GM06990 (cell line): ENCODE measurements at places on chromosomes 11 and 22.

DNA sequence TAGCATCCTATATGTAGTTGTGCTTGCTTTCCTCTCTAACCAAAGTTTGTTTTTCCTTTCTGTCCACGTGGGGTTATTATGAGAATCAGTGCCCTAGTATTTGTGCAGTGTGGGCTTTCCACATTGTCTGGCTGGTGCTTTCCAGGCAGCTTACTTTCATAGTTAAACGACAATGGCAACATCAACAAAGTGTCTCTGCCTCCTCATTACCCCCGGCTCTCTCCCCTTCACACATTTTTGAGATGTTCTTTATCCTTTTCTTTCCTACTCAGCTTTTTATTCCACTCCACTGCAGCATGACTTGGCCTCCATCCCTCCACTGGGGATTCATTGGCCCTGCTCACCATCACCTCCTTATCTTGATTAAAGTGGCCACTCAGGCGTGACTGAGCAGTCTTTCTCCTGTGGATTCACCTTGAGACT is 19.1 kb downstream of the SPECC1L start:
- DNase-seq, result no peak

- no peak for DNase-seq
Measured at GRCh38 chr11:44290208-44290607, 19.7 kb downstream of the ALX4 start.

DNA sequence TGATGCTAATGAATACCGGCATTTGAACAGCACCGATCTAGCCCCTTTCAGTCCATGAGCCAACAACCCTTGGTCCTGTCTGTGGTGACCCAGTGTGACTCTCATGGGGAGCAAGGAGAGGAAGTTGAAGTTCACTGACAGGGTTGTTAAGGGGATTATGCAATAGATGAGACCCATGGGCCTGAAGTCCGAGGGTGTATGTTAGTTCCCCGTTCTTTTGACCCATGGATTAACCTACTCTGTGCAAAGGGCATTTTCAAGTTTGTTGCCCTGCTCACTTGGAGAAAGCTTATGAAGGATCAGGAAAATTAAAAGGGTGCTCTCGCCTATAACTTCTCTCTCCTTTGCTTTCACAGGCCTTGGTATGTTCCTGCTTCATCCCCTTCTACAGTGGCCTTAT is 4.9 kb downstream of the PNPLA3 start:
- DNase-seq, result no peak

DNA sequence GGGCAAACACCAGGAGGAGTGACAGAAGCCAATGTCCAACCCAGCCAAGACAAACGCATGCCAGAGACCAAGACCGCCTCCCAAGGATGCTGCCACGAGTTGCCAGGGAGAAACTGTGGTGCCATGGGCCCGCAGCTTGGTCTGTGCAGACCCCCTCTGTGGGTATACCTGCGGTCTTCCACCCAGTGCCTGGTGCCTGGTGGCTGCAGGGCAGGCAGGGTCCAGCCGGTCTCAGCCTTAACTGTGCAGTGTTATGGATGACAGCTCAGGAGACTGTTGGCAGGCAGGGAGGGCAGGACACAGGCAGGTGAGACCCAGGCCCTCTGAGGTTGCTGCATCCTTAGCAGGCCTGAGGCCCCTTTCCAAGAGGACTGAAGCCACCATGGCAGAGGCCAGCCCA is 97.9 kb downstream of the MED15 start:
- no peak for DNase-seq

GRCh38 chr22:30460147-30460546 is 11.7 kb downstream of the SEC14L3 start:
- no peak for DNase-seq

GRCh38 chr11:86938900-86939880 is 16.0 kb downstream of the FZD4 start:
- no peak for DNase-seq

DNA sequence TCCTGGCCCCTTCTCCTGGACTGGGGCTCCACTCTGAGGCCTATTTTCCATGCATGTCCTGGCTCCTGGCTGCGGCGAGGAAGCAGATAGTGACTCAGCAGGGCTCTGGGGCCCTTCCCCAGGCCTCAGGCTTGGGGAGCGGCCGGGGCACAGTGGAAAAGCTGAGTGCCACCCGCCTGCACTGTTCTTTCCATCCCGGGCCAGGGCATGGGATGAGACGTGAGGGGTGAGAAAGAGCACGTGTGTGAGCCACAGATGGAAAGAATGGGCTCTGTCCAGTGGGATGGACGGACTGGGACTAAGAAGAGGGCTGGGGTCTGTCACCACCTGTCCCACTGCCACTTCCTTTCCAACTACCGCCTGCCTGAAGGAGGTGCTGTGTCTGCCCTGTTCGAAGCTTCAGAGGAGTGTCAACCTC is 12.8 kb downstream of the SLC37A2 start:
- no peak for DNase-seq

DNA sequence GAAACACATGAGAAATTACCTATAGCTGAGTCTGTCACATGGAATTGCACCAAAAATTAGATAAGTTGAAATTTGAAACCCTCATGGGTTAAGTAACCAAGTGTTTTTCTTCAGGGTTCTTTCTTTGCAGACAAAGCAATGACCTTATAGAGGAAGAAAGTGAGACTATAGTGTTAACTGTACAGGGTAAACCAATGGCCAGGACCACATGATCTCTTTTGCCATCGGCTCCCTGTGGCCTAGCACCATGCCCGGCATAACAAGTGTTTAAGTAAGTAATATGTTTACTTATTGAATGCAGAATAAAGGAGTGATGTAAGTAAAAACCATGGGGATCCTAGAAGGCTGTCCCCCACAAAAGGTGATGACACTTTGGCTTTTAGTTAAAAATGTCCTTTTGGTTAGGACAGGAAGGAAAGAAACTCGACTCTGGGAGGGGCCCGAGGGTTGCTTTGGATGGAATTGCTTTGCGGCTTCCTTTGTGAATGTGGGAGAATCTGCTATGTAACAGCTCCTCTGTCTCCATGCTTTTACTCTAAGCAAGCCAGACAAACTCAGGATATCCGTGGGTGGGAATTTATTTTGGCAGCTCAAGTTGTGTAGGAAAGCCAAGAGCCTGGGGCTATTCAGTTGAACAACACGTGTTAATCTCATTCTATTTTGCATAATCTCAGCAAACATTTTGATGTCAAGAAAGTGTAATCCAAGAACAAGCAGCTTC is 454.7 kb downstream of the INSC start:
- DNase-seq, result no peak

- no peak for DNase-seq
Measured at GRCh38 chr11:67632982-67633755, 3.4 kb upstream of the NUDT8 start.

- no peak for DNase-seq
Measured at GRCh38 chr11:113952588-113952987, 22.3 kb upstream of the HTR3A start.

- DNase-seq, result no peak
Measured at GRCh38 chr11:64870176-64870892, 8.1 kb downstream of the EHD1 start.

DNA sequence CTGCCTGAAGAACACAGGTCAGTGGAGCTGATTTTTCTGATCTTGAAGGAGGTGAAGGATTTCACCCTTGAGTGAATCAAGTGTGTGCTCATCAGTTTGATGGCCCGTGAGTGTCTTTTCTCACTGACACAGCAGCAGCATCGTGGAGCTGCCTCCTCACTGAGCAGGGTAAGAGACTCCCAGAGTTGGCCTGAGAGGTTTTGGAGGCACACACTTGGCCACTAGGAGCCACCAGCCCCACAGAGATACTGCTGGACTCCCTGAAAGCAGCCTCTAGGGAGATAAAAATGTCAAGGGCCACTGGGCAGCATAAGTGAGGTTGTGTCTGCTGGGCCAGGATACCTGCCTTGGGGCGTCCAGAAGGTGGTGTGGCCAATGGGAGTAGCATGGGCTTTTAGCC is 245.4 kb downstream of the GRIK4 start:
- no peak for DNase-seq

DNA sequence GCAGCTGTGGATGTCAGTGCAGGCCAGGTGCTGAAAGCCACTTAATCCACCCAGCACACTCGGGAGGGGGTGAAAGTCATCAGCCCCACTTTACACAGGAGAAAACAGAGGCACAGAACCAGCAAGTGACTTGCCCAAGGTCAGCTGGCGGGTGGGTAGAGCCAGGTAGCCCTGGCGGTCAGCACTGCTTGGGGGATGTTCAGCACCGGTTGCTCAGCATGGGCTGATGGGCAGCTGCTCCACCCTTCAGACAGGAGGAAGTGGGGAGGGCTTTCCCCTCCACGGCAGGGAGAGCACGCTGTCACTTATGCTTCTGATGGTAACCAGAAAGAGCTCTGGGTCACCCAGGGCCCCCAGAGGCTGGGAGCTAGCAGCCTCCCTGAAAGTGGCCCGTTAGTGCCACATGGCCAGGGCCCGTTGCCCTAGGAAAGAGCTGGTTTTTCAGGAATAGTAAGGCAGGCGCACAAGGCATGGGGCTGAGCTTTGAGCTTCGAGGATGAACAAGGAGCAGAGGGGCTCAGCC is 417.9 kb downstream of the CTTN start:
- DNase-seq, result no peak

DNA sequence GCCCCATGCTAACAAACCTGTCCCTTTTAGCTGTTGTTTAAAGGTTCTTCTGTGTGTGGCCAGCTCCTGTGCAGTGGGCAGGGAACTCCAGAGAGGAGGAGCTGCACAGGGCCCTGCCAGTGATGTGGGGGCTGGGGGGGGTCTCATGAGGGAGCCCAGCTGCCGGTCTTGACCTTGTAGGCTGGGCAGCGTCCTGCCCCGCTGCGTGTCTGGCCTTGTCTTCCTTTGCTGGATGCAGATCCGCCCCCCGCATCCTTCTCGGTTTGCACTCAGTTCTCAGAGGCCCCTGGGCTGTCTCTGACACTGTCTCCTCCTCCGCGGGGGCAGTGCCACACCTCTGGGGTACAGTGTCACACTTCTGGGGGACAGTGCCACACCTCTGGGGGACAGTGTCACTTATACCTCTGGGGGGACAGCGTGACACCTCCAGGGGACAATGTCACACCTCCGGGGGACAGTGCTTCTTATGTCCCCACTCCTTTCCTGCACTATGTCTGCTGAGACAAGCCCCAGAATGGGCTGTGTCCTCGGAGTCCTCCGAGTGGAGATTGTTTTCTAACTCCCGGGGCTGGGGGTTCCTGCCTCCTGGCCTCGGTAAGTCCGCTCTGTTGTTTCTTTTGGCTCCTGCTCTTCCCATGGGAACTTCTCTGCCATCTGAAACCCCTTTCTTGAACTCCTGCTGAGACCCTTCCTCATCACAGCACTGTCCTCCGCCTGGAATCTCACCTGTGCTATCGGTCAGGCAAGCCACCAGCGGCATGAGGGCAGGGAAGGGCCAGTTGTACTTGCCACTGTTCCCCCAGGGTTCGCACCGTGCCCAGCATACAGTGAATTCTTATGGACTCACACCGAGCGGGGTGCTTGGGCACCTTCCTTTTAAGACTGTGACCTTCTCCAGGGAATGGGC is 788.3 kb downstream of the TBC1D22A start:
- no peak for DNase-seq

GRCh38 chr11:71169313-71169712 is 83.1 kb downstream of the SHANK2 start:
- no peak for DNase-seq

GRCh38 chr11:43989162-43989981 is 46.9 kb downstream of the C11orf96 start:
- DNase-seq, result no peak

GRCh38 chr22:34804604-34805003 is 261.4 kb upstream of the ISX start:
- DNase-seq, result no peak

DNA sequence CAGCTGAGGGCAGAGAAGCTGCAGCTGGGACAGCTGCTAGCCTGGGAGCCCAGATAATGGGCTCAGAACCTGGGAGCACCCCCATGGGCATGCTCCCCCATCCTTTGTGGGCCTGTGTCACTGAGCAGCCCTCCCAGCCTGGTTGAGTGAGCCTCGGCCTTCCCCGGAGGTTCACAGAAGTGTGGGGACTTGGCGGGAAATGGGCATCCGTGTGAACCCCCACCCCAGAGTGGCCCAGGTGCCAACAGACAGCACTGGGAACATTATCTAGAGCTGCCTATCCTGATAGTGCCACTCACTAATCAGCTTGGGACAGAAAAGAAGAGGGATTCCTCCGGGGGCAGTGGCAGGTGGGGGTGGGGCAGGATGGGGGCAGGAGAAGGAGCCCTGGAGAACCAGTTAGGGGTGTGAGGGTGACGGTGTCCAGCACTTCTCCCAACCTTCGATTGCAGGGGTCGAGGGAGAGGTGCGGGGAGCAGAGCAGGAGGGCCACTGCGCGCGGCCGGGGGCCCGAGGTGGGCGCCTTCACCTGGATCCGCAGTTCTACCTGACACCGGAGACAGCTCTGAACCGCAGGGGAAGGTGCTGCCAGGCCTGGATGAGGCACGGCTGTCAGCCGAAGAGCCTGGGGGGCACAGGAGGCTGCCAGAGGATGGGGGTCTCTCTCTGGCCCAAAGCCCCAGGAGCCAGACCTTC is 33.1 kb downstream of the FLRT1 start:
- no peak for DNase-seq

GRCh38 chr11:107856180-107856980 is 2.2 kb downstream of the SLC35F2 start:
- DNase-seq, result no peak

DNA sequence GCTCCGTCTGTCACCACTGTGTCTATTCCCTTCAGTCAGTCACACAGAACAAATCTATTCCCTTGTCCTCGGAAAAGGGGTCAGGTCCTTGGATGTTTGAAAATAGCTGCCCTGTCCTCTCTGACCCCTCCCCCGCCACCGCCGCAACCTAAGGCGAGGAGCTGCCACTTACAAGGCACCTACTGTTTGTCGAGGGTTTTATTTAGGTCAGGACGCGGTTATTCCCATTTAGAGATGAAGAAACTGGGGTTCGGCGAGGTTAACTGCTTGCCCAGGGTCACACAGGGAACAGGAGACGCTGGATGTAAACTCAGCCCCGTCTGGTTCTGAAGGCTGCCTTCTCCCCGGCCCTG is 1468.1 kb downstream of the BRD1 start:
- no peak for DNase-seq

DNA sequence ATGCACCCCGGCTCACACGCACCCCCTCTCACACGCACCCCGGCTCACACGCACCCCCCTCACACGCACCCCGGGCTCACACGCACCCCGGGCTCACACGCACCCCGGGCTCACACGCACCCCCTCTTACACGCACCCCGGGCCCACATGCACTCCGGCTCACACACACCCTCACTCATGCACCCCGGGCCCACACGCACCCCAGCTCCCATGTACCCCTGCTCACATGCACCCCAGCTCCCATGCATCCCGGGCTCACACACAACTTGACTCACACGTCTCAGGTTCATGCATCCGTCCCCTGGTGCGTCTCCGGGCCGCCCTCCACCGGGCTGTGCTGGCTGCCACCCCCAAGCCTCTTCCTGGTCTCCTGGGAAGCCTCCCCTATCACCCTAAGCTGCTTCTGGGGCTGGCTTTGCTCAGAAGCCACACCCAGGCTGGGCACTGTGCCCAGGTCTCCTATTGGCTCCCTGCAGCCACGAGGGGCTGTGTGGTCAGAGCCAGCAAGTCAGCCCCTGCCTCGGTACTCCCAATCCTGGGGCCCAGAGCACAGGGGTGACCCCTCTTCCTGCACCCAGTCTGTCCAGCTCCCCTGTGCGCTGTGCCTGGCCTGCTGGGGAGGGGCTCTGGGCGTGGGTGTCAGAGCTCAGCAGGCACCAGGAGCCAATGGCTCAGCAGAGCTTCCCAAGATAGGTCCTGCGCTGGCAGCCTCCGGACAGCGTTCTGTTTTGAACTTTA is 16.9 kb downstream of the TSPAN4 start:
- no peak for DNase-seq
